Daoy (cell line): ENCODE measurements at places on chromosomes 2 and 18.

- DNase-seq: peak; percentile 52
These were observed 20.4 kb downstream of the LYPD6B start for GRCh38 chr2:149058936-149059335.

- DNase-seq: no peak
These were observed 84.4 kb upstream of the LYPD1 start for GRCh38 chr2:132754392-132754791.

GRCh38 chr2:149463328-149464002 is 124.1 kb downstream of the MMADHC start:
- DNase-seq: no peak

DNA sequence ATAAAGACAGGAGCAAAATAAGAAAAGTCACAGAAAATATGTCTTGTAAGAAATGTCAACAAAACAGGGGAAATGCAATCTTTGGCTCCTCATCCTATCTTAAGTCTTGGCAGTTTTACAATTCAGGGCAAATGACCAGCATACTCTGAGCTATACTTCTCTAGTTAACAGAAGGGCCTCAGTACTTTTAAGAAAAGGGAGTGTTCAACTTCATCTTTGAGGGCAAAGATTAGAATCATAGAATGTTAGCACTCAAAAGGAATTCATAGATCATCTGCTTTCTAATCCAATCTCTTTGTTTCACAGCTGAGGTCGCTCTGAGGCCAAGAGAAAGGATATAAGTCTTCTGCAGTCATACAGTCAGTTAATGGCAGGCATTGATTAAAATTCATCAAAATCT is 174.0 kb upstream of the NT5C1B start:
- no peak for DNase-seq

- no peak for DNase-seq
These were observed 67.6 kb upstream of the RBBP8 start for GRCh38 chr18:22865354-22866116.

DNA sequence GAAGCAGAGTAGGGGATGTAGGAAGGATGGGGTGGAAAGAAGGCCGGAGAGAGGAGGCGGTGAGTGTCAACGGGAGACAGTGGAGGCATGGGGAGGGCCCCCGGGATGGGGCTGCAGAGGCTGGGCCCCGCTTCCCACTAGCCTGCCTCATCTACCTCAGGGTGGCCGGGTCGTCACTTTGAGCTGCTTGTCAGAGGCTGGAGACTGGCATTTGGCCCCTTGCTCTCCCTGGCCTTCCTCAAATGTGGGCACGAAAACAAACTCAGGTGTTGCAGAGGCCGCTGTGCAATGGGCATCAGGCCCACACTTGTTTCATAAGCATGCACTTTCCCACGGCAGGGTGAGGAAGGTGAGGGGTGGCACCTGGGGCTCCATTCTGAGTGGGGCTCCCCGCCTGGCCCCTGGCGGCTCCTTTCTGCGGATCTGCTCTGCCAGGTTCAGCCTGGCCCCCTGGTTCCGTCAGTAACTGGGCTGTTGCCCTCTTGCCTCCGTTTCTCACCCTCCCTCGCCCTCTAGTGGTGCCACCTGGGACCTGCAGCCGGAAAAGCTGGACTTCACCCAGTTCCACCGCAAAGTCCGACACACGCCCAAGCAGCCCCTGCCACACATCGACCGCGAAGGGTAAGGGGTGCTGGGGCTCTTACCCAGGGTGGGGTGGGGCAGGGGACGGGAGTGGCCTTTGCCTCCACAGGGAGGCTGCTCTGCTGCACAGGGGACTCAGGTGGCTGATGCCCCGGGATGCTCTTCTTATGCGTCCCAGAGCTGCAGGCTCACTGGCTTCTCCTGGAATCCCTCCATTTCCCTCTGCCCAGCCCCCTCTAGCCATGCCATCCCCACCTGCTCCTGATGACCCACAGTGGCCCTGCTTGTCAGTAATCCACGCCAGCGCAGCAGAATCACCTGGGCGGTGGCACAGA is 125.4 kb downstream of the CTIF start:
- peak; percentile 59 for DNase-seq

GRCh38 chr18:75247611-75248421 is 37.2 kb downstream of the TSHZ1 start:
- DNase-seq: peak; percentile 36

- no peak for DNase-seq
These were observed 17.9 kb upstream of the VPS4B start for GRCh38 chr18:63440219-63440618.

- DNase-seq: peak; percentile 62
These were observed 99.5 kb upstream of the AGAP1 start for GRCh38 chr2:235394278-235394828.

DNA sequence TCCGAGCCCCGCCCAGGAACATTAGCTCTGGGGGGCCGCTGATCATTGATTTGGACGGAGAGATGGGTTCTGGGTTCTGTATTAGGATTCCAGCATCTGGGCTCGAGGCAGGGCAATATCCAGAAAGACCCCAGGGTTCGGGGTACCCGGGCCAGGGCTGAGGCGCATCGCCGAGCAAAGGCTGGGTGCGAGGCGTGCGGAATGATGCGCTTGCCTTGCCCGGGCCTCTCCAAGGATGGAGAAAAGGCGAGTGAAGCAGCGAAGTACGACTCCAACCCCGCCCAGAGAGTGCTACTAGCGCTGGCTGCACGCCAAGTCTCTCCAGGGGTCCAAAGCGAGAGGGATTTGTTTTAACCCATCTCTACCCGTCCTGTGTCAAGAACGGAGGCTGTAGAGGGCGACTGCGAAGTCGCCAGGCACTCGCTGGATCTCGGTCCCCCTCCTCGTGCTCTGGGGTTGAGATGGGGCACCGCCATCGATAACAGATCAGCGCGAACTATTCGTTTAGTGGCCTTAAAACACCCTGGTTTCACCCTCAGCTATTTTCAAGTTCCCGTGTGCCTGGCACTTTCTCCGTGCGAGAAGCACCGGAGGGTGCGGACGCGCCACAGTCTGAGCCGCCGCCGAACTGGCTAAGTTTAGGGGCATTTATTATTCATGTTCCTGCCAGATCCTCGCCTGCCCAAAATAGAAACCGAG is 1.9 kb downstream of the ADCYAP1 start:
- DNase-seq: peak; percentile 37

GRCh38 chr2:168585700-168586099 is 129.6 kb downstream of the CERS6 start:
- DNase-seq: no peak

- no peak for DNase-seq
These were observed 26.6 kb downstream of the MAP4K4 start for GRCh38 chr2:101724125-101724474.

GRCh38 chr2:30334762-30335363 is 103.5 kb downstream of the LBH start:
- no peak for DNase-seq

GRCh38 chr2:70344195-70344594 is 42.3 kb upstream of the FAM136A start:
- DNase-seq: peak; percentile 27

DNA sequence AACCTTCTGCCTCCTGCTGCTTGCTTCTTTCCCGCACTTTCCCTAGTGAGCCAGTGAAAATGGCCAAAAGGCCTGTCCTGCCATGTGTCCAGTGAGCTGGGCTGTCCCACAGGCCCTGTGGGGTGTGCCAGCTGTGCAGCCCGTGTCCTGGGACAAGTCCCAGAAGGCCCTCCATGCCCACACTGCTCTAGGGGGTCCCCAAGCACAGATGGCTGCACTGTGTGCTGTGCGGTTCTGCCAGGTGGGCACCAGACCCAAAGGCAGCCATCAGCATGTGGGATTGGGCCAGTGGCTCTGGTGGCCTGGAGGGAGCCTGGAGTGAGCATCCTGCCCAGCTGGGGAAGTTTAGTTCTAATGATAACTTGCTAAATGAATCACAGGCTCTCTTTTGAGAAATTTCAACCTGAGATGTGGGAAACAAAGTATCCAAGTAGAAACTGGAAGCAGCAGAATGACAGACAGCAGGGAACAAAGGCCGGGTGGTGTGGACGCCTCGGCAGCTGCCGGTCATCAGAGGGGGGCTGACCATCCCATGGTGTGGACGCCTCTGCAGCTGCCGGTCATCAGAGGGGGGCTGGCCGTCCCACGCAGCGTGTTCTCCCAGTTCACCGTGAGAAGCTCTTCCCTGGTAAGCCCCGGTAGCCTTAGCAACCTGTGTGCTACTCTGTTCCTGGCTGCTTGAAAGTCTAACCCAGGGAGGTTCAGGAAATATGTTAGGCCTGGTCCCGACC is 9.9 kb upstream of the CNDP2 start:
- DNase-seq: no peak

- no peak for DNase-seq
These were observed 658.7 kb downstream of the CNTNAP5 start for GRCh38 chr2:124683536-124684428.

GRCh38 chr2:182384860-182385259 is 42.0 kb downstream of the PDE1A start:
- DNase-seq: no peak

- DNase-seq: no peak
These were observed 123.6 kb upstream of the EFEMP1 start for GRCh38 chr2:56047136-56047535.

GRCh38 chr2:15279201-15279876 is 281.8 kb downstream of the NBAS start:
- DNase-seq: no peak

- DNase-seq: no peak
These were observed 230.7 kb downstream of the TXNL1 start for GRCh38 chr18:56407646-56408180.

- no peak for DNase-seq
These were observed 87.8 kb upstream of the RAB6C start for GRCh38 chr2:129891341-129892320.

GRCh38 chr2:64861452-64862397 is 127.5 kb upstream of the SLC1A4 start:
- no peak for DNase-seq

DNA sequence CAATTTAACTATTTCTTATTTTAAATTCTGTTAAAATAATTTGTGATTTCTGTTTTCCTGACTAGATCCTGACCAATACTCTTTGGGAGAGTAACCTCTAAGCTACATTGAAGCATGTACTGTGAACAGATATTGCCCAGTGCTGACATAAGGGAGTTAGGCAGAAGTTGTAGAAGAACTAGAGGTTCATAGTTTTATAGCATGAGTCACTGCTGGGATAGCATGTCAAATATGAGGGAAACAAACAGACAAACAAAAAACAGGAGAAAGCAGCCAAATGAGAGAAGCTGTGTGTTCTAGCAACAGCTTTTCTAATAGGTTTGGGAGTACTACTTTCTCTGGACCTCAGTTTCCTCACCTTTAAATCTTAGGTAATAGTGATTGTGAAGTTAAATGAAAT is 72.4 kb downstream of the CERS6 start:
- DNase-seq: no peak

GRCh38 chr18:36589857-36590543 is 238.8 kb downstream of the TPGS2 start:
- DNase-seq: no peak
